ENCODE measurements at places on chromosomes 3 and 15. TPM values are rescaled to one million over a fixed set of nuclear protein-coding genes. Genes with fewer than 3 reads are reported as not detected.

Gene WDR6
- 222 TPM for total RNA-seq

Gene GOLGA6A
- not detected for total RNA-seq

Gene LDHAL6B
- total RNA-seq: not detected

Gene ALPK3
- 0.67 TPM for total RNA-seq

Gene KCNMB3
- 2.0 TPM for total RNA-seq

Gene SLC35A5
- total RNA-seq: 18.0 TPM

Gene LINS1
- 27.7 TPM for total RNA-seq

Gene DNAH1
- 24.3 TPM for total RNA-seq

Gene BNIP2
- total RNA-seq: 70.5 TPM

Gene TM6SF1
- 23.7 TPM for total RNA-seq

Measured in natural killer cell treated with Interleukin-12 subunit alpha and Interleukin-12 subunit beta and Interleukin-15 and Interleukin-18, amount 100 ng/mL, for 72 hours (primary cell).